T1000 (cell line): ENCODE measurements at places on chromosomes 2 and 18.

DNA sequence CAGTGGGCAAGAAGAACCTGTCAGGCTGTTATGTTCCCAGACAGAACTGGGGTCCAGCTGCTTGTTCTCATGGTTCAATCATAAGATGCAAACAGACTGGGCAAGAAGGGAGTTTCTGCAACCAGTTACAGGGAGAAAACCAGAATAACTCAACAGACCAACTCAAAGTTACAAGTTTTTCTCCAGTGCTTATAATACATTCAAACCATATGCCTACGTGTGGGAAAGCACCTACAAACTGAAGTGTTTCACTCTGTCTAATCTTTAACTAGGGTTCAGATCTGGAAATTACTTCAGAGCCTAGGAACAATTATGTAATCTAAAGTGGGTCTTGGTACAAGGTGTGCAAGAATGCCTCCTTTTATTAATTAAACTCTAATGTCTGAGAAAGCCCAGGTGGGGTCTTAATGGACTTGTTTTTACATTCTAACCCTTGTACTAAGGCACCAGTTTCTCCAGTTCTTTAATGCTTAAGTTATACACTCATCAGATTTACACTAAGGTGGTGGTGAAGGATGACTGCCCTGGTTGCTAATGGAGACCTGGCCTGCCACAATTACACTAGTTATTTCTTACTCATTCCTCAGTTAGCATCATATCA is 951.9 kb downstream of the TSN start:
- DNase-seq: no peak

DNA sequence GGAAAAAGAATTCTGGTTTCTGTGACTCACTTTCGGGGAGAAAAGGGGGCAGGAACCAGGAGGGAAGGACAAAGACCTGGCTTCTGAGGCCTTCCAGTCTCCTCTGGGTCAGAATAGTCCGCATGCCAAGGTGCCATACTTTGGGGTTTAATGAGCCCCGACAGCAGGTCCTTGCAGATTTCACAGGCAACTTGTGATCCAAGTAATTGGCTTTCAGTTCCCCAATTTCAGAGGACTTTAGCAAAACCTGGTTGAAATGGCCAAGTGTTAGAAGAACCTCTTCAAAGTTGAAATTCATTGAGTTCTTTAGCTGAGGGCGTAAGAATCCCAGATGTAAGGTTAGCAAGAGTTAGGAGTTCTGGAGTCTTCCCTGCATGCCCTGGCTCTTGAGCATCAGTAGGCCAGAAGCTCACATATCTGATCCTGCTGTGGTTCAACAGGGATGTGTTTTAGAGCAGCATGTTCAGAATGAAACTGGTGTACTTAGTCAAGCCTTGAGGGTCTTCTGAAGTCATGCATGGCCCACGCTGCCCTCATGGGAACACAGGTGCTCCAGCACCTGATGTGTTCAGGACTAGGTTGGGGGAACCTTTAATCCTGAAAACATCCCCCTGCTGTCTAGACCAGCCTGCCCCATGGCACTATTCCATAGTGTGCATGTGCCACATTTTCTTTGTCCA is 143.0 kb downstream of the NUP35 start:
- DNase-seq: no peak

- no peak for DNase-seq
Observed at GRCh38 chr2:147910990-147911473, 66.2 kb downstream of the ACVR2A start.

GRCh38 chr18:26655525-26656430 is 107.4 kb upstream of the KCTD1 start:
- DNase-seq: no peak

DNA sequence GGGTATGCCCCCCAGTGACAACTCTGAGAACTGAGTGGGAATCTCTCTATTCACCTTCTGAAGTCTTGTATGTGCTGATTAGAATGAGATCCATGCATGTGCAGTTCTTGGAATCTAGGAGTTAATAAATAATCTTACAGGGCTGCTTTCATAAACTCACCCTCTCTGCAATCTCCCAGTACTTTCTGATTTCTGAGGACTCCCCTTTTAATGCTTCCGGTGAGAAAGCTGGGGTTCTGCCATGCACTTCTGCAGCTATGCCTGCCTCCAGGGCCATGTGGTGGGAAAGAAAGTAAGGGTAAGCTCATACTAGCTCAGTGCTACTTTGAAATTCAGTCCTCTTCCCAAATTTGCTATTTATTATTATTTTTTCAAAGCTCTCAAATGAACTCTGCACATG is 432.9 kb downstream of the MTX2 start:
- DNase-seq: no peak

DNA sequence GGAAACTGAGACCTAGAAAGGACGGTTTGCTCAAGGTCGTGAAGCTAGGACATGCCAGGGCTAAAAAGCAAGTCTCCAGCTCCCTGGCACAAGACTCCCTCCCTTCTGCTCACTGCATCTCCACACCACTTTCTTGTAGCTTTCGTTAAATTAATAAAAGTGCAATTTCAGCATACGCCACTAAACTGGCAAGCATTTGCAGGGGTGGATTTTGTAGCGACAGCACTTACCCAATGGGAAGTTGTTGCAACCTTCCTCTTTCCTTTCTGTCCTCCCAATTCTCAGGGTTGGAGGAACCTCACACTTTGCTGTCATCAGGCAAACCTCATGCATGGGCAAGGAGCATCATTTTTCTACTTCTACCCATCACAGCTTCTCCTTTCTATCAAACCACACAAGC is 7.4 kb upstream of the RHOB start:
- no peak for DNase-seq

DNA sequence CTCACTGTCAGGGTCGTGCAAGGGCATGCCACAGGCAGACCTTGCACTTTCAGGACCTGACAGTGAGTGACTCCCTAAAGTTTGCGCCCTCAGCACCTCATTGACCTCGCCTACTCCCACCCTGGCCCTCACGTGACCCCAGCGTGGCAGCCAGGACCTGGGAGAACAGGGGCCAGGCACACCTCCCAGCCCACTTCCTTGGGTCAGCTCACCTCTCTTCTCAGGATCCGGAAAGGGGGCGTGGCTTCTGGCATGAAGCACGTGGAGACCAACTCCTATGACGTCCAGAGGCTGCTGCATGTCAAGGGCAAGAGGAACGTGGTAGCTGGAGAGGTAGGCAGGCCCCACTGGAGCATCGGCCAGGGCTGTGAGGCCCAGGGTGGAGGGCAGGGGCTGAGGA is 8.8 kb downstream of the VIL1 start:
- no peak for DNase-seq

GRCh38 chr18:32771169-32771751 is 1.6 kb downstream of the KLHL14 start:
- DNase-seq: no peak

GRCh38 chr2:453132-453531 is 165.2 kb upstream of the ALKAL2 start:
- DNase-seq: no peak

DNA sequence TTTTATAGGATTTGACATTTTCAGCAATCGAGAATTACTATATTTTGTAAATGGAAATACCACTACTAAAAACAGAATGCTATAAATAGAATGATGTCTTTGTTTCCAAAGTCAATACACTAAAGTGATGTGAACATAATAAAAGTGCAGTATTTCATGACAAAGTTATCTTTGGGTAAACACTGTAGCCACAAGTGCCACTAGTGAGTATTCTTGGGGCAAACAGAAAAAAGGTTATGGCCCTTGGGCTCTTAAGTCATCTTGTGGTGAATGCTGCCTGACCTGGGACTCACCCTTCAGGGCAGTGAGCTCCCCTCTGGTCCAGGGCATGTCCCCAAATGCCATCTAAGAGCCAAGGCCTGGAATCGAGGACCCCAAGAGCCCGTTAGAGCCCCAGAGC is 99.2 kb upstream of the KYNU start:
- no peak for DNase-seq

DNA sequence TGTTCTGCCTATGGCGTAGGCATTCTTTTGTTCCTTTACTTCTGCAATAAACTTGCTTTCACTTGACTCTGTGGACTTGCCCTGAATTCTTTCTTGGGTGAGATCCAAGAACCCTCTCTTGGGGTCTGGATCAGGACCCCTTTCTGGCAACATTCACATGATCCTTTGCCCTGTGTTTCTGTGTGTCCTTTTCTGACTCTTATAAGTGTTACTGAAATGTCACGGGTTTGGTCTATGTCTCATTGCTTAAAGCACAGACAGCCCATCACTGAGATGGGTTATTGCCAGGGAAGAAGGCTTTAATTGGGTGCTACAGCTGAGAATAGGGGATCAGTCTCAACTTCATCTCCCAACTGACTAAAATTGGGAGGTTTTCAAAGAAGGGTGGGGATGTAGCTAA is 110.9 kb upstream of the XPO1 start:
- no peak for DNase-seq

- no peak for DNase-seq
Observed at GRCh38 chr2:86832334-86833096, 29.2 kb downstream of the CD8B start.

DNA sequence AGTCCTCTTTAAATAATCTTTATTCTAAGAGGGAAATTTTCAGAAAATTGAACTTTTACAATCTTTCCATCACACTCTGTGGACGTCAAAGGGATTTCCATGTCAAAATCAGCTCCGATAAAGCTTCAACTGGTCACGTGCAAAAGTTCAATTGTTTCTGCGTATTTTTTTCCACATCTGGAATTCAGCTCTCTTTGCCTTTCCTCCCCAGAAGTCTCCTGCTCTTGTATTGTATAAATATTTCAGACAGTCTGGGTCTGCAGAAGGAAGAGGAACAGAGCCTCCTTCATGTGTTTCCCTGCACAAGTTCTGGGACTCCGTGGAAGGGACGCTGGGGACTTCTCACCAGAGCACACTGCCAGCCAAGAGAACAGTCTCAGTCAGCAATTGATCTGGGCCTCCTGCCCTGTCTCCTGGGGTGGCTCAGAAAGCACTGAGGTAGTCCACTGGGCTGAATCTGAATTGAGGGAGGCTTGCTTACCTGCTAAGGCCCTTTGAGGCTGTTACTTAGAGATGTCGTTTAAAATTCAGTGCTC is 251.5 kb downstream of the TFCP2L1 start:
- no peak for DNase-seq

DNA sequence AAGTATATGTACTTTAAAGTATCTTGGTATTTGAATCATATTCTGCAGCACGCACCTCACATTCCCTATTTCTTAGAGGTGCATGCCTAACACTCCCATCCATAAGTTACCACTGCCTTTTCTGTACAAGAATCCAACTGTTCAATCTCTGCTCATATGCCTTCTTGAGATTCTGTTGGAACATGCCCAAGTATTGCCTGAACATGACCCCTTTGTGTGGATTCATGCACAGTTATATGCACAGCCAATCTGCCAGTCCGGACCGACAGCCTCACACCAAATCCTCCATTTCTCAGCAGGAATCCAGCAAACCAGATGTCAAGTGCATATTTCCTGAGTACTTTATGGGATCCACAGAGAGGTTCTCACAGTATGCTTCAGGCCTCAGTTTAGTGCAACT is 222.0 kb downstream of the TMEM182 start:
- DNase-seq: no peak

GRCh38 chr2:127278959-127279358 is 15.0 kb downstream of the ERCC3 start:
- DNase-seq: no peak

DNA sequence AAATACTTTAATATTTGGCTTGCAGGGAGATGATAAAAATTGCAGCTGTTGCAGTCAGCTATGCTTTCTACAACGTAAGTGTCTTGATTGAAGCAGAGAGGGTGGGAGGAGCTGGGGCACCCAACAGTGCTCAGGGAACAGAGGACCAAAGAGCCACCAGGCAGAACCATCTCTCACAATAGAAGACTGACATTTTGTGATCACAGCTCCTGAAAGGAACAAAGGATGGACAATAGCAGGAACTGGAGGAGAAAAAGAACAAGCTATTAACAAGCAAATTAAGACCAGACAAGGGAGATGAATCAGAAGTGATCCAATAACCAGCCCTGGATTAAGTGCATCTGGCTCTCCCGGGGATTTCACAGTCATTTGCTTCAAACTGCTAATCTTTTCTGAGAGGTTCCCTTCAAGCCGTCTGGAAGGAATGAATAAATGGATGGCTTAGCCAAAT is 65.7 kb upstream of the SMAD2 start:
- no peak for DNase-seq
